ENCODE measurements at places on chromosomes 1 and 21. TPM values are rescaled to one million over a fixed set of nuclear protein-coding genes. Genes with fewer than 3 reads are reported as not detected.

Gene ATP1A4
- 0.26 TPM for total RNA-seq

Gene CD164L2
- total RNA-seq, result not detected

GRCh38 chr1:18283601-18284385 is 176.2 kb downstream of the IGSF21 start:
- no peak for DNase-seq

Gene ACTN2
- total RNA-seq, result under 0.01 TPM

DNA sequence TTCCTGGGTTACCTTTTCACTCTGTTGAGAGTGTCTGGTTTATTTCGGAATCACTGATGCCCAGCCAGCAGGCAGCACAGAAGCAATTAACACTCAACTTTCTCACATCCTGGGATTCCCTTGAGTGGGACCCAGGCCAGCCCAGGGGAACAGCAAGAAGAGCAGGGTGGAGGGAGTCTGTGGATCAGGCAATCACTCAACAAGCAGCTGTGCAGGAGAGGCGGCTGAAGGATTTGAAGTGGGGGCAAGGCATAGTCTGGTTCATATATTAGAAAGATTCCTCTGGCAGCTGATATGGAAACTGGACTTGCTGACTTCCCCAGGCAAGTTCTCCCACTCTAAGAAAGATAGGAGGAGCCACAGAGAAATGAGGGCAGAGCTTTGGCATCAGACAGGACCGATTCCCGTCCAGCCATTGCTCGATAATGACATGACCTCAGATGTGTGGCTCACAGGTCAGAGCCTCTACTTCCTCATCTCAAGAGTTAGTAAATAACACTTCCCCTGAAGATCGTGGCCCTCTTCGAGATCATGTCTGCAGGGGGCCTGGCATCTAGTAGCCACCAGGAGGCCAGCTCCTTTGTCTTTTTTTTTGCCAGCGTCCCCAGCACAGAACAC is 12.4 kb downstream of the EPHA8 start:
- no peak for DNase-seq

- DNase-seq, result peak; percentile 75
Observed at GRCh38 chr1:203839081-203839480, 22.3 kb upstream of the SNRPE start.

DNA sequence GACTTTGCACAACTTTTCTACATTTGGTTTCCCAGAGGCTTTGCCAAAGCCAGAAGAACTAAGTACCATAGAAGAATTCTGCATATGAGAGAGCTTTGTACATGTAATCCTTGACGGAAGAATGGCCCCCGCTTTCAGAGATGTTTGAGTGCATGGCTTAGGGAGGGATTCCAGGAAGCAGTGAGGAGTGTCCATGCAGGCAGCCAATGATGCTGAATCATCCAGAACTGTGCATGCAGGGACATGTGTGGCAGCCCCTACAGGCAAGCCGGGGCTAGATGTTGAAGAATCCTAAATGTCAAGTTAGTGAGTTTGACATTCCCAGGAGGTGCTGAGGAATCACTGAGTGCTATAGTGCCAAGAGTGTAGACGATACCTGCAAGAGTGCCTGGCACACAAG is 9.9 kb upstream of the HAO2 start:
- DNase-seq, result no peak

Gene SUSD4
- under 0.01 TPM for total RNA-seq

GRCh38 chr1:82775406-82776000 is 974.8 kb downstream of the ADGRL2 start:
- peak; percentile 24 for DNase-seq

DNA sequence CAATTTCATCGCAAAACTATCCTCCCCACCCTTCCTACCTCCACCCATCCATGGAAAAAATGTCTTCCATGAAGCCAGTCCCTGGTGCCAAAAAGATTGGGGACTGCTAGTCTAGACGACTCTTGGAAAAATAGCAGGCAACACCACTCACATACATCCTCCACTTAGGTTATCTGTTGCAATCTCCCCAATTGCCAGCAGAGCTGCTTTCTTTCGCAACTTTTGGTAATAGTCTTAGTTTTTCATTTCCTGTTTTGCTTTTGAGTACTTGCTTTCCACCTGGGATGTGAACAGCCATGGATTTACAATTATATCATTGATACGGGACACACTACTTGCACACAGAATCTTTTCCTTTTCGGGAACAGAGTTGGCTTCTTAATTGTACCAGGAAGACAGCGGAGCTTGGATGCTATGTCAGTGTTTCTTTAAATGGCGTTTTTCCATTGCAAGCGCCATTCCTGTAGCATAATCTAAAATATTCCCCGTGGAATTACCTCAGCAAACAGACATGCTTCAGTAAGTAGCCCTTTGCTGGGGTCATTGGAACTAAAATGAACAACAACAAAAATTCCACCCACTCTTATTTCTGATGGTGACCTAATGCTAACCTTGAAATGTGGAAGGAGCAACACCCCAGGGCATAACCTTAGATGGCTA is 183.3 kb upstream of the ADGRL2 start:
- no peak for DNase-seq

- DNase-seq, result peak; percentile 88
Observed at GRCh38 chr1:29569971-29570634, 333.8 kb downstream of the PTPRU start.

Gene AMY1B
- total RNA-seq, result not detected

Data from fibroblast of lung (primary cell).